Neural crest cell (in vitro differentiated cells): ENCODE measurements at places on chromosomes 6 and 20.

DNA sequence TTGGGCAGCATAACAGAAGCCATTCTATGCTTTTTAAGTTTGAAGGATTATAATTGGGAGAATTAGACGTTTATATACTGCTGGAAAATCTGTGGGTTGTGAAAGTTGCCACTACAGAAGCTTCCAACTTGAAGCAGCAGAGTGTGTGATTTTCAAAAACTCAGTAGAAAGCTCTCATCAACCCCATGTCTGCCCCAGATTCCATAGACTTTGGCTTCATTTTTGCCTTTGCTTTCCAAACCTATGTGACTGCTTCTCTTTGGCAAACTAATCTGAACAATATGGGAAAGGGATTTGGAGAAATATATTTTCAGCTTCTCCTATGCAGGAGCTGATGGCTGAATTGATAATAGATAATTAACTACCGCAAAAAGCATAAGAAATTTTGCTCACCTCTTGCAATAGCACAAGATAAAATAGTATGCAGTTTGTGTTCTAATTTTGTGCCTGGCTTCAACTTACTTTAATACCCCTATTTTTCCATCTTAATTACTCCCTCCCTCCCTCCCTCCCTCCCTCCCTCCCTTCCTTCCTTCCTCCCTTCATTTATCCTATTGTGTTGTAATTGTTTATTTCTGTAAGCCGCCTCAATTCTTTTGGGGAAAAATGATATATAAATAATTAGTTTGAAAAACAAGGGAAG is 214.1 kb upstream of the HS3ST5 start:
- no peak overlapping the region for H3K4me3 ChIP-seq
- no peak overlapping the region for H3K27ac ChIP-seq
- DNase-seq: no peak
- no peaks in the 10 kb centered on the region for H3K27me3 ChIP-seq

GRCh38 chr6:106072501-106073090 is 13.5 kb upstream of the PRDM1 start:
- H3K4me3 ChIP-seq: no peak overlapping the region
- no peak overlapping the region for H3K27ac ChIP-seq
- DNase-seq: no peak
- peaks cover 16% of the 10 kb centered on the region for H3K27me3 ChIP-seq
- no peaks in the 10 kb centered on the region for H3K36me3 ChIP-seq

- H3K36me3 ChIP-seq: no peaks in the 10 kb centered on the region
- H3K27me3 ChIP-seq: no peaks in the 10 kb centered on the region
- H3K27ac ChIP-seq: no peak overlapping the region
- DNase-seq: no peak
Measured at GRCh38 chr6:22332711-22333110, 35.9 kb upstream of the PRL start.

GRCh38 chr20:32291166-32291565 is 13.7 kb downstream of the KIF3B start:
- no peaks in the 10 kb centered on the region for H3K27me3 ChIP-seq
- H3K4me1 ChIP-seq: peaks cover 23% of the 10 kb centered on the region
- no peak overlapping the region for H3K27ac ChIP-seq
- no peak overlapping the region for H3K4me3 ChIP-seq
- H3K36me3 ChIP-seq: no peaks in the 10 kb centered on the region

DNA sequence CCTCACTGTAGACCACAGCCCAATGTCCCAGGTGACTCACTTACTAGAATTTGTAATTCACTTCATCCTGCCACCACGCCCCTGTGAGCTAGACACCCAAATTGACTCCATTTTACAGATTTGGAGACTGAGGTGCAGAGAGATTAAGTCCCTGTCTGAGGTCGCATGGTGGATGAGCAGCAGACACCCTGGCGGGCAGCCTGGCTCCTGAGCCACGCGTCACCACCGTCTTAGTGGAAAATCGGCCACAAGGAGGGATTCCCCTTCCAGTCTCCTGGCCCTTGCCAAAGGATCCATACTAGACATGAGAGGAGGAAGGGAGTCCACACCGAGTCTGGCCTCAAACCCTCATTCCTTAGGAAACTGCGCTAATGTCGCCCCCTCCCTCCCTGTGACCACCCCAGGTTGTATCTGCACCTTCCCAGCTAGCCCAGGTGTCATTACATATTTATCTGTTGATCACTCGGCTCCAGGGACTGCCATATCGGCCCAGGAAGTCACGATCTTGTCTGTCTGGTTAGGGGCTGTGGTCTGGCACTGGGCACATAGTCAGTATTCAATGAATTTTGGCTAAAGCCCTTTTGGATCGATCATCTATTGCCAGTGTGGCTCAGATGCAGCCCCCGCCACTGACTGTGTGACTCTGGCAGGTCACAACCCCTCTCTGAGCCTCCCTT is 25.7 kb upstream of the PTGIS start:
- no peak for DNase-seq
- H3K4me1 ChIP-seq: peaks cover 6% of the 10 kb centered on the region
- no peak overlapping the region for H3K4me3 ChIP-seq
- H3K36me3 ChIP-seq: no peaks in the 10 kb centered on the region
- no peak overlapping the region for H3K27ac ChIP-seq

- H3K4me1 ChIP-seq: peaks cover 8% of the 10 kb centered on the region
- DNase-seq: no peak
- no peaks in the 10 kb centered on the region for H3K36me3 ChIP-seq
- H3K27me3 ChIP-seq: peaks cover 23% of the 10 kb centered on the region
- H3K4me3 ChIP-seq: no peak overlapping the region
- H3K27ac ChIP-seq: no peak overlapping the region
Measured at GRCh38 chr6:12950976-12951375, 234.4 kb downstream of the PHACTR1 start.

DNA sequence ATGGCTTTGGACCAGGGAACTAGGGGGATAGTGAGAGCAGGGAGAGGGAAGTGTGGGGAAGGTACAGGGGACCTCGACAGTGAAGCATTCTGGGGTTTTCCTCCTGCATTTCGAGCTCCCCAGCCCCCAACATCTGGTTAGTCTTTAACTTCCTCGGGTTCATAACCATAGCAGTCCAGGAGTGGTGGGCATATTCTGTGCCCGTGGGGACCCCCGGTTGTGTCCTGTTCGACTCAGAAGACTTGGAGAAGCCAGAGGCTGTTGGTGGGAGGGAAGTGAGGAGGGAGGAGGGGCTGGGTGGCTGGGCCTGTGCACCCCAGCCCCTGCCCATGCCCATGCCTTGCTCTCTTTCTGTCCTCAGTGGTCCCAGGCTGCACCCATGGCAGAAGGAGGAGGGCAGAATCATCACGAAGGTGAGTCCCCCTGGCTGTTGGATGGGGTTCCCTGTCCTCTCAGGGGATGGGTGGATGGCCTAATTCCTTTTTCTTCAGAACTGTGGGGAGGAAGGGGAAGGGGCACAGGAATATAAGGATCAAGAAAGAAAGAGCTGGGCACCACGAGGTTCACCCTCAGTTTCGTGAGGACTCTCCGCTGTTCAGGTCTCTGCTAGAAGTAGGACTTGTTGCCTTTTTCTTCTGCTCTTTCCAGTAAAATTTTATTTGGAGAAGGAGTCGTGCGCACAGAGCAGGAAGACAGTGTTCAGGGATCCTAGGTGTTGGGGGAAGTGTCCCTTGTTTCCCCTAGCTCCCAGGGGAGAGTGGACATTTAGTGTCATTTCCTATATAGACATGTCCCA is 4.2 kb downstream of the VEGFA start:
- DNase-seq: no peak
- H3K27ac ChIP-seq: peak overlapping the region; percentile 6
- peak overlapping the region; percentile 96 for H3K4me3 ChIP-seq
- peaks cover 41% of the 10 kb centered on the region for H3K4me1 ChIP-seq
- H3K27me3 ChIP-seq: peaks cover 9% of the 10 kb centered on the region
- H3K36me3 ChIP-seq: peaks cover 4% of the 10 kb centered on the region

- no peak overlapping the region for H3K4me3 ChIP-seq
- H3K27ac ChIP-seq: no peak overlapping the region
- H3K36me3 ChIP-seq: peaks cover 37% of the 10 kb centered on the region
- peaks cover 19% of the 10 kb centered on the region for H3K4me1 ChIP-seq
- no peaks in the 10 kb centered on the region for H3K27me3 ChIP-seq
Measured at GRCh38 chr20:18166950-18167349, 29.3 kb downstream of the KAT14 start.

- peaks cover 2% of the 10 kb centered on the region for H3K36me3 ChIP-seq
- peaks cover 5% of the 10 kb centered on the region for H3K27me3 ChIP-seq
- peak within 1 kb of the TSS; percentile 84 for H3K27ac ChIP-seq
Measured at GRCh38 chr20:51767867-51768758, at the start of gene ATP9A. TSS of gene ATP9A (minus strand) at chr20:51768390. CDS start at chr20:51768369, 21 bp downstream.

- H3K27ac ChIP-seq: no peak overlapping the region
- no peak for DNase-seq
- no peak overlapping the region for H3K4me3 ChIP-seq
- no peaks in the 10 kb centered on the region for H3K36me3 ChIP-seq
Measured at GRCh38 chr6:109872968-109873545, 105.1 kb upstream of the GPR6 start.

GRCh38 chr20:9815632-9816031 is 23.2 kb downstream of the PAK5 start:
- H3K4me1 ChIP-seq: no peaks in the 10 kb centered on the region
- H3K36me3 ChIP-seq: no peaks in the 10 kb centered on the region
- no peak for DNase-seq
- H3K27ac ChIP-seq: no peak overlapping the region
- H3K27me3 ChIP-seq: peaks cover 6% of the 10 kb centered on the region
- no peak overlapping the region for H3K4me3 ChIP-seq

GRCh38 chr6:116476002-116476678 is 15.0 kb downstream of the CALHM6 start:
- H3K36me3 ChIP-seq: no peaks in the 10 kb centered on the region
- no peak overlapping the region for H3K4me3 ChIP-seq
- no peak for DNase-seq
- H3K27me3 ChIP-seq: no peaks in the 10 kb centered on the region
- H3K4me1 ChIP-seq: no peaks in the 10 kb centered on the region

- H3K27me3 ChIP-seq: no peaks in the 10 kb centered on the region
- H3K36me3 ChIP-seq: no peaks in the 10 kb centered on the region
- no peak overlapping the region for H3K27ac ChIP-seq
- DNase-seq: no peak
- H3K4me3 ChIP-seq: no peak overlapping the region
Measured at GRCh38 chr6:2232445-2232844, 13.0 kb downstream of the GMDS start.

DNA sequence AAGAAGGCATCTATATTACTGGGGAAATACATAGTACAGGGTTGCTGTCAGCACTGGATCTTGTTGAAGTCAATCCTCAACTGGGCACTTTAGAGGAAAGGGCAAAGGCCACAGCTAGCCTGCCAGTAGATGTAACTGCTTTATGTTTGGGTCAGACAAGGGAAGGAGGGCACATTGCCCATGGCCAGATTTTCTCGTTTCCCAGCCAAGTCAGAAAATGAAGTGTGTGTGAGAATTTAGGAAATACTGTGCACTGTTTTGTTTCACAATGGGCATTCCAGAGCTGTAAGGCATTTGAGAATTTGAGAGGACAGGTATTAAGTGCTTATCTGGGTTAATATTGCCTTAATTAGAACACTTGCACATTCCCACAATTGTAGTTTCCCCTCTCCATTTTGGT is 183.9 kb upstream of the MCHR2 start:
- no peaks in the 10 kb centered on the region for H3K36me3 ChIP-seq
- peaks cover 6% of the 10 kb centered on the region for H3K4me1 ChIP-seq
- no peak overlapping the region for H3K4me3 ChIP-seq
- H3K27me3 ChIP-seq: no peaks in the 10 kb centered on the region
- no peak for DNase-seq

GRCh38 chr6:27268803-27269202 is 21.3 kb downstream of the PRSS16 start:
- peak overlapping the region; percentile 1 for H3K4me3 ChIP-seq
- H3K27me3 ChIP-seq: peaks cover 53% of the 10 kb centered on the region
- H3K27ac ChIP-seq: no peak overlapping the region
- H3K36me3 ChIP-seq: no peaks in the 10 kb centered on the region
- H3K4me1 ChIP-seq: peaks cover 18% of the 10 kb centered on the region

GRCh38 chr20:31704225-31705119 is 18.2 kb downstream of the BCL2L1 start:
- DNase-seq: no peak
- no peak overlapping the region for H3K4me3 ChIP-seq
- H3K27me3 ChIP-seq: no peaks in the 10 kb centered on the region
- H3K4me1 ChIP-seq: no peaks in the 10 kb centered on the region
- H3K36me3 ChIP-seq: peaks cover 14% of the 10 kb centered on the region

GRCh38 chr6:116246089-116246488 is 7.8 kb downstream of the TSPYL4 start:
- H3K27ac ChIP-seq: no peak overlapping the region
- DNase-seq: no peak
- H3K4me3 ChIP-seq: no peak overlapping the region

DNA sequence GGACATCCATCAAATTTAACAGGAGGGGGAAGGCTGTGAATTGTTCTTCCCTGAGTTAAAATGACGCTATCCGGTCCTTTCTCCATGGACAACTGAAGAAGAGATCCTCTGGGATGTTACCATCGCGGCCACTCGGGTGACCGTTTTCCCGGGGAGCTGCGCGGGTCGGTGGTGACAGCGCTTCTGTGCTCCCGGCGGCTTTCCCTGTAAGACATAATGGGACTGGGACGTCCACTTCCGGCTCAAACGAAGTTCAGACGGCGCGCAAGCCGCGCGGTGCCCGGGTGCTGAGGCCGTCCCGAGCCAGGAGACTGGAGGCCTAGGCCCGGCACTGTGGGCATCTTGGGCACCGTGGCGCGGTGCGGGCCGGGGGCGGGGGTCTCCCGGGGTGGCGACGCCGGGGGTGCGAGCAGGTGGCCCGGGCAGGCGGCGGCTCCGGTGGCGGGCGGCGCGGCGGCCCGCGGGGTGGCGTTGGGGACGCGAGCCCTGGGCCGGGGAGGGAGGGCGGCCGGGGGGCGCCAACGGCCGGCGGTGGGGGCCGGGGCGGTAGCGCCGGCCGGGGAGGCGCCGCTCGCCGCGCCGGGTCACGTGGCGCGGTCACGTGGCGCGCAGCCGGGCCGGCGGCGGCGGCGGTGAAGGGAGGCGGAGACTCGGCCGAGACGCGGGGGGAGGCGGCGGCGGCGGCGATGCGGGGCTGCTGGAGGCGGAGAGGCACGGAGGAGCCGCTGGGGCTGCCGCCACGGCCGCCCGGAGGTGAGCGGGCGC is 63.6 kb downstream of the GTF2H5 start:
- peaks cover 3% of the 10 kb centered on the region for H3K27me3 ChIP-seq
- peak; percentile 67 for DNase-seq
- H3K4me1 ChIP-seq: peaks cover 28% of the 10 kb centered on the region
- no peaks in the 10 kb centered on the region for H3K36me3 ChIP-seq
- H3K27ac ChIP-seq: peak overlapping the region; percentile 98

DNA sequence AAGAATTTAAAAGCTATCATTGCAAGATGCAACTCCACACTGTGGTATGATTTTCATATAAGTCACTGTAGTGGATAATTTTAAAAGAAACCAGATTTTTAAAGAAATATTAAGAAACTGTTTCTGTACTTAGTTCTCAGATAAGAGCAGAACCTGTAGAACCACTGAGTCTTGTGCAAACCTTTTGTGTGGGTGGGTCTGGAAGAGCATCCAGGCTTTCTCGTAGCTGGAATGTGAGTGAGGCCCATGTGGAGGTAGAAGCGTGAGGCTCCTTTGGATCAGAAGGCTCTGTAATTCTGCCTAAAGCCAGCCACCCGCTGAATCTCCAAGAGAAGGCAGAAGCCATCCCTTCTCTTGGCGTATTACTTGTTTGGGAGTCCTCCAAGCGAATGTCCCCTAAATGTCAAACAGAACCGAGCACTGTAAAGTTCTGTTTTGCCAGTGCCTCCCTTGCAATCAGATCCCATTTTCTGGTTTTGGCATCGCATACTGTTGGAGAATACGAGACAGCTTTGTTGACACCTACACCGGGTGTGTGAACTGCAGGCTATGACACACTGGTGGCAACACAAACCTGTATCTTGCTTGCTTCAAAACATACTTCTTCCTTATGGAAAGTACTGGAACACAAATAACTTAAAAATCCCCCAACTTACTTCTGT is 188.7 kb downstream of the FOXC1 start:
- no peak overlapping the region for H3K4me3 ChIP-seq
- DNase-seq: no peak
- H3K27me3 ChIP-seq: no peaks in the 10 kb centered on the region
- H3K27ac ChIP-seq: no peak overlapping the region
- H3K36me3 ChIP-seq: no peaks in the 10 kb centered on the region
- peaks cover 15% of the 10 kb centered on the region for H3K4me1 ChIP-seq
